NCI-H774 (cell line): ENCODE measurements at places on chromosomes 1 and 21.
A peak's percentile ranks its signal among the peaks of the same experiment; 100 is the strongest.

DNA sequence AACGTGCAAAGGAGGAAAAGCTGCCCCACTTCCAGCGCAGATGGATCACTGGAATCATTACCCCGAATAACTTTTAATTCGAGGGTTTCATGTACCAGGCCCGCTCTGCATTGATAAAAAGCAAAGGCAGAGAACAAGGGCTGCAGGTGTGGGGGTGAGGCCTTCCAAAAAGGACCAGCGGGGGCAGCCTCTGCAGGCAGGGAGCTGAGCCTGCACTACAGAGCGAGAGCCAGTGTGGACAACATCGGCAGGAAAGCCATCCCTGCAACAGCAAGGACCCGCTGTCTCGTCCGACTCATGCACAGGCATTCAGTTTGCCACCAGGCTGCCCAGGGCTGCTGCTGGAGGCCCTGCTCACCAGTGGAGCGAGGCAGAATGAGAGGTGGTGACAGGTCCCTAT lies 27.1 kb upstream of the AJAP1 start:
- no peak for DNase-seq

- no peak for DNase-seq
These were observed 23.8 kb downstream of the CR1 start for GRCh38 chr1:207519505-207520399.

DNA sequence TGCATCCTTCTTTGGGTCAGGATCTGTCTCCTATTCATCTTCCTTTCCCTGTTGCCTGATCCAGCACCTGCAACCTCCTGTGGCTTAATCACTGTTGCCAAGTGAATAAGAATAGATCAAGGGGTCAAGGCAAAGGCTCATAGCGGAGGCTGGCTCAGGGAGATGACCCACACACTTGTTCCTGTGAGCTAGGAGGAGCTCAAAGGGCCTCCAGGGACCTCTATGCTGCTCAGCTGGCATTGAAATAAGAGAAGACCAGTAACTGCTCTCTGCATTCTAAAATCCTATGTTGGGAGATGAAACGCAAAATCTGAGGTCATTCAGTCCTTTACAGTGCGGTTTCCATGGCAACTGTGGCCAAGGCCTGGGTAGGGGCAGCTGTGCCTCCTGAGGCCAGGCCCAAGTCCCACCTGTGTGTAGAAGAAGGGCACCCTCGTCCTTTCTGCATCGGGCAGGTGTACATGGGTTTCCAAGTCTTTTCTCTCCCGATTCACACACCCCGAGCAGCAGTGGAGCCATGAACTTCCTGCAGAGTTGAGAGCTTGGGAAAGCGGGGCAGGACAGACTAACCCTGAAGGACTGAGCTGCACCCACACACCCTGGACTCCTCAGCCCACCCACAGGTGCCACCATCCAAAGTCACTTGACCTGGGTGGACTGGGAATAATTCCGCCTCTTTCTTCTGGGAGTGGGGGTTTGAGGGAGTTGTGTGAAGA lies 27.8 kb upstream of the STUM start:
- DNase-seq = no peak

- no peak for DNase-seq
These were observed 111.4 kb downstream of the KCND3 start for GRCh38 chr1:111878091-111878490.

GRCh38 chr1:22606161-22606560 lies 30.3 kb upstream of the C1QA start:
- DNase-seq = no peak

DNA sequence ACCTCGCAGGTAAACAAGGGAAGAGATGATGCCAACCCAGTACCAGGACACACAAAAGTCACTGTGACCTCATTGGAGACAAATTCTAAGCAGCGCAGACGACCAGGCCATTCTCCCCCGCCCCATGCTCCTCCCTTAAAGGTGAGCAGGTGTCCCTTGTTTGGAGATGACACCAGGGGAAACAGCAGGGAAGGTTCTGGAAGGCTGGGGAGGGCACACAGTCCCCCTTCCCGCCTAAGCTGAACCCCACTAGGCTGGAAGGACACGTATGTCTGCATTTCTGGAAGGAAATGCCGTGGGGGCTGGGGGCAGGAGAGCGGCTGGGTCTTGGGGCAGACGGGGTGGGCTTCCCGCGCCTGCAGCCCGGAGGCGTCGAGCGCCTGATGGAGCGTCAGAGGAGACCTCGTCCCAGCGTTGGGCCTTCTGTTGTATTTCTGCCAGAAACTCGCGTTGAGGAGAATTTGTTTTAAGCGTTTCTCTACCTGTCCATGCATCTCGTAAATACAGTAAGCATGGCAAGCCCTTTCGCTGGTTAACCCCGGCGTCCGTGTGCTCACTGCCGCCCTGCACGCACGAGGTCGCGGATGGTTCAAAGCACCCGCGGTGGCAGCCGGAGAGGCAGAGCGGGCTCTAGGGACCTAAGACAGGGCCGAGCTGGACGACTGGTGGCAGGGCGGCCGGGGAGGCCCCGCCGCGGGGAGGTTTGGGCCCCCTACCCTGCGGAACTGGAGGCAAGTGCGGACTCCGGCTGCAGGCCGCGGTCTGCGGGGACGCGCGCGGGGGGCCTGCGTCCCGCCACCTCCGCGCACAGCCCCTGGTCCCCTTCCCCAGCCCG lies 1.2 kb upstream of the LHX4 start:
- peak; percentile 28 for DNase-seq

- no peak for DNase-seq
These were observed 60.7 kb upstream of the ATP5PO start for GRCh38 chr21:33976082-33977016.

GRCh38 chr1:66245691-66246090 lies 288.3 kb upstream of the SGIP1 start:
- DNase-seq = no peak

DNA sequence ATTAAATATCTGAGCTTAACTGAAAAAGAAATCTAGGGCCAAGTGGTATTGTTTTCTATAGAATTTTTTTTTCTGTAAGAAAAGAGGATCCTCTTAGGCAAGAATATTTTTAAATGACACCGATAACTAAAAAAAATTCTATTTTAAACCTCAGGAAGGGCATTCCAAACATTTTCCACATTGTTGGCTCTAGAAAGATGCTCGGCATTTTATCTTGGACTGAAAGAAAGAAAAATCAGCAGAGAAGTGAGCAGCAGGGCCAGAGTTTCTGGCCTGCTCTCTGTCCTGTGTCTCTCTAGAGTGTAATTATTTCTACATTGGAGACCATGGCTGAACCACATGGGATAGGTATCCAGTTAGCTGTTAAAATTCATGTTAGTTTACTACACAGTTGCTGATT lies 192.5 kb upstream of the GREM2 start:
- DNase-seq = no peak

GRCh38 chr1:86703696-86704457 lies 499 bp upstream of the SH3GLB1 start:
- DNase-seq = peak; percentile 71

GRCh38 chr1:17606826-17607440 lies 67.4 kb downstream of the ARHGEF10L start:
- DNase-seq = peak; percentile 16

DNA sequence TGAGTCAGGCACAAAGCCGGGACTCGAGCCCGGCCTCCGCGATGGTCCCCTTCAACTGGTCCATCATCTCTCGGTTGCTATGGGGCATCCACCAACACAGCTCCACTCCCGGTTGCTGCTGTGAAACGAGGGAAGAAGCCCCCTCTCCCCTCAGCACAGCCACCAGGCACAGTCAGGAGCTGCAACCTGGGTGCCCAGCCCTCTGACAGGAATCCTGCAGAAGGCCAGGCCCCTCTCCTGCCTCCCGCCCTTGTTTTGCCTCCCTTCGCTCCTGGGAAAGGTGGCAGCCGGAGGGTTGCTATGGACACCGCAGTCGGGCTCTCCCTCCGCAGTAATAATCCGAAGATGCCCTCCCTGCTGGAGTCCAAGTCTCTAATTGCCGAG lies 8.9 kb upstream of the KCNN3 start:
- no peak for DNase-seq

GRCh38 chr1:17629460-17629859 lies 90.0 kb downstream of the ARHGEF10L start:
- DNase-seq = no peak

- DNase-seq = no peak
These were observed 3.8 kb downstream of the PBXIP1 start for GRCh38 chr1:154951901-154952657.

GRCh38 chr1:74392840-74393239 lies 119.6 kb downstream of the LRRC53 start:
- no peak for DNase-seq

- no peak for DNase-seq
These were observed 51.4 kb upstream of the COL6A2 start for GRCh38 chr21:46046471-46046870.

DNA sequence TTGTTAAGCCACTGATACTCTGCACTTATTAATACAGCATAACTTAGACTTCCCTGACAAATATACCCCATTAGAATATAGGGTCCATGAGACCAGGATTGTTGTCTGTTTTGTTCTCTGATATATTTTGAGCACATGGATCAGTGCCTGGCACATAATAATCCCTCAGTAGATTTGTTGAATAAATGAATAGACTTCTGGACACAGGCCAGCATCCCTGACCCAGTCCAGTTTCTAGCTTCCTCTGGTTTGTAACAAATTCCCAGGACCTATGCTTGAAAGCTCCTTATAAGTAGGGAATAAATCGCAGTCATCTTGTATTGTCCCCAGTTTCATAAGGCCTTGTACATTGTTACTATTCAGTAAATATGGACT lies 58.2 kb upstream of the GADD45A start:
- DNase-seq = no peak

- DNase-seq = no peak
These were observed 35.5 kb downstream of the MFSD2A start for GRCh38 chr1:39990428-39990827.

DNA sequence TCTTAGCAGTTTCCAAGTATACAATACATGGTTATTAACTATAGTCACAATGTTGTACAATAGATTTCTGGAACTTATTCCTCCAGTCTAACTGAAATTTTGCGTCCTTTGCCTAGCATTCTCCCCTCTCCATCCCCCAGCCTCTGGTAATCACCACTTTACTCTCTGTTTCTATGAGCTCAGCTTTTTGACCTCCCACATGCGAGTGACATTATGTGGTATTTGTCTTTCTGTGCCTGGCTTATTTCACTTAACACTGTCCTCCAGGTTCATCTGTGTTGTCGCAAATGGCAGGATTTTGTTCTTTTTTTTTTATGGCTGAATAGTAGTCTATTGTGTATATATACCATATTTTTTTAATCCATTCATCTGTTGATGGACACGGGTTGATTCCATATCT lies 43.9 kb upstream of the CD101 start:
- no peak for DNase-seq

DNA sequence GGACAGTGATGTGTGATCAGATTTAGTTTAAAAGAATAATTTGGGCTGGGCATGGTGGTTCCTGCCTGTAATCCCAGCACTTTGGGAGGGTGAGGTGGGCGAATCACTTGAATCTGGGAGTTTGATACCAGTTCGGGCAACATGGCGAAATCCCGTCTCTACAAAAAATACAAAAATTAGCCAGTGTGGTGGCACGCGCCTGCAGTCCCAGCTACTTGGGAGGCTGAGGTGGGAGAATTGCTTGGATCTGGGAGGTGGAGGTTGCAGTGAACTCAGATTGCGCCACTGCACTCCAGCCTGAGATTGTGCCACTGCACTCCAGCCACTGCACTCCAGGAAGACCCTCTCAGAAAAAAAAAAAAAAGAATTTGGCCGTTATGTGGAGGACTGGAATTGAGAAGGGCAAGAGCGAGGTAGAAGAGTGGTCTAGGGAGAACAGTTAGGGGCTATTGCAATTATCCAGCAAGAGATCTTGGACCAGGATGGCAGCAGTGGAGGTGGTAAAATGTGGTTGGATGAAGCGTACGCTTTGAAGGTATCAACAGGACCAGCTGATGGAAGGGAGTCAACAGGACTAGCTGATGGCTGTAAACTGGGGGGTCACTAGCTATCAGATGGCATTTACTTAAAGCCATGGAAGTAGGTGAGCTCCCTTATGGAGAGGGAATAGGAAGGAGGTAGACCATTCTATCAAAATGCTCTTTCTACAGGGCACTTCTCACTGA lies 9.6 kb downstream of the BTBD19 start:
- no peak for DNase-seq

DNA sequence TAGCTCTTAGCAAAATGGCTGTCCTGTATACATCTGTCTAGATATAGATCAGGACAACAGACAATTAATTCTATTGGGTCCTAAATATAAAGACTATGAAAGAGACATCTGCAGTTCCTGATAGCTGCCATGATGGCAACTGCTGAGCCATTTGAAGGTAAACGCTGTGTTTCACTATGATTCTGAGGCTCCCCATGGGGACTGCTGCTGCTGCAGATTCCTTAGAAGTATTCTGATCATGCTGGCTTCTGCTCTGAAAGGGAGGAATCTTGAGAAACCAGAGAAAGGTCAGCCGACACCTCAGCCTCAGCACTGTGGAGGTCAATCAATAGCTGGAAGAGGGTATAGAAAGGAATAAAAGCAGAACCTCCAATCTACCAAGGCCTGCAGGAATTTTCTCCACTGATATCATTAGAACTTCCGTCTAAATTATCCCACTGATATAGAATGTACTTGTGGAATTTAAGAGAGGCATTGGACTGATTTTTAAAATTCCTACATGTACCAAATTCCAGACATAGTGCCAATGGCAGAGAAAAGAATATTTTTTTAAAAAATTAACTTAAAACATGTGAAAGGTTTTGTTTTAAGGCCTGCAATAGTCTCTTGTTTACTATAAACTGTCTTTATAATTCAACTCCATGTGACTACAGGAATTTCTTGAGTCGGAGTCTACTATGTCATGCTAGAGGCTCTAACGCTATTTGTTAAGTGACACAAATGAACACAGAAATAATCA lies 53.2 kb downstream of the DDAH1 start:
- DNase-seq = no peak

GRCh38 chr1:54577612-54578011 lies 29.6 kb downstream of the ACOT11 start:
- peak; percentile 22 for DNase-seq

DNA sequence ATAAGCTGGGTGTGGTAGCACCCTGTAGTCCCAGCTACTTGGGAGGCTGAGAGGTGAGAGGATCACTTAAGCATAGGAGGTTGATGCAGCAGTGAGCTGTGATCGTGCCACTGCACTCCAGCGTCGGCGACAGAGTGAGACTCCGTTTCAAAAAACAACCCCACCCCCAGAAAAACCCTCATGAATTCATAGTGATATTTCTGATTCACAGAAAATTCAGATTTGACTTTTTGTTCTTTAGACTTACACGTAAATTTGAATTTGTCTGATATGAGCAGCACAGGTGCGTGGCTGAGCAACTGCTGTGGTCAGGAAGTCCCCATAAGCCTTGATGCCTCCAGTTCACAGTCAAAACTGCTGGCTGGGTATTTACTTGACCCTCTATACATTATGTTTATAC lies 10.0 kb upstream of the MORC3 start:
- DNase-seq = no peak

- DNase-seq = no peak
These were observed 5.1 kb upstream of the CSRP1 start for GRCh38 chr1:201511941-201512539.

- DNase-seq = no peak
These were observed 21.4 kb downstream of the SKI start for GRCh38 chr1:2249559-2249906.
